Neural progenitor cell (in vitro differentiated cells): ENCODE measurements at places on chromosomes 3 and 15.

GRCh38 chr3:35602395-35602936 lies 36.9 kb upstream of the ARPP21 start:
- DNase-seq, result no peak

DNA sequence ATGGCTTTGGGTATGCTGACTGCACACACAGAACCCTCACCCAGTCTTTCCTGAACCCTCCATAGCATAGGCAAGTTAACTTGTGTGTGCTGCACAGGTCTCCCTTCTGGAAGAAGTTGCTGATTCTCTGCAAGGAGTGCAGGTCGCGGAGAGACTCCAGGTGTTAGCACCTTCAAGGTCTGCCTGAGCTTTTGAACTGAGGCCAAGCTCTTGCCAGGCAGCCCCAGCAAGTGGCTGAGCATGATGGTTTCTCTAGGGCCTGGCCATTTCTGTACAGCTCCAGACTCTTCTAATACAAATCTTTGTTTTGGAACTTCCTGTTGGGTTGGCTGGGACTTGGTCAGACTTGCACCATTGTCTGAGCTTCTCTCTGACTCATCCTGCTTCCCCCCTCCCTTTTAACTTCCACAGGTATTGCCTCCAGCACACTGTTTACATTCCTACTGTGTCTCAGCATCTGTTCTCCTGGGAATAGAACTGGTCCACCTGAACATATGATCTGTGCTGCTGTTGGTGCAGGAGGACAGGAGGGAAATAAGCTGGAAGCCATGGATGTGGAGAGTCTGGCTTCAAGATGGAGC lies 53.3 kb downstream of the KY start:
- DNase-seq, result no peak

DNA sequence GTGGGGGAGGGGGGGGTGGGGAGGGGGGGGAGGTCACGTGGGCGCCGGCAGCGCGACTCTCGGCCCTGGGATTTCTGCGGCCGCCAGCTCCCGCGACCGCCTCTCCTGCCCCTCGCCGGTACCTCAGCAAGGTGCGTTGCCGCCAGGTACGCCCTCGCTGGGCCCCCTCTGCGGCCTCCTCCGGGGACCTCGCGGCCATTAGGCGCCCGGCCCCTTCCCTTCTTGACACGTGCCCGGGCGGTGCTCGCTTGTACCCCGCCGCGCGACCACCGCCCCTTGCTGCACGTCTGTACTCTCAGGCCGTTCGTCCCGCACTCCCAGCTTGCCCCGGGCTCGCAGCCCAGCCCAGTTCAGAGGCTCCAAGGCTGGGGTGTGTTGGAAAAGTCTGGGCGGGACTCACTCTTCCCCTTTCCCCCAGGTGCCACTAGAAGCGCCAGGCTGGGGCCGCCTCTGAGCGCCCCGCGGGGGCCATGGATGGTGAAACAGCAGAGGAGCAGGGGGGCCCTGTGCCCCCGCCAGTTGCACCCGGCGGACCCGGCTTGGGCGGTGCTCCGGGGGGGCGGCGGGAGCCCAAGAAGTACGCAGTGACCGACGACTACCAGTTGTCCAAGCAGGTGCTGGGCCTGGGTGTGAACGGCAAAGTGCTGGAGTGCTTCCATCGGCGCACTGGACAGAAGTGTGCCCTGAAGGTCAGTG lies at the start of gene MAPKAPK3:
Gene MAPKAPK3 (plus strand): TSS at position 56 of the 696 bp plus-strand sequence. CDS start 415 bp downstream, at position 471.
- peak; percentile 75 for DNase-seq

DNA sequence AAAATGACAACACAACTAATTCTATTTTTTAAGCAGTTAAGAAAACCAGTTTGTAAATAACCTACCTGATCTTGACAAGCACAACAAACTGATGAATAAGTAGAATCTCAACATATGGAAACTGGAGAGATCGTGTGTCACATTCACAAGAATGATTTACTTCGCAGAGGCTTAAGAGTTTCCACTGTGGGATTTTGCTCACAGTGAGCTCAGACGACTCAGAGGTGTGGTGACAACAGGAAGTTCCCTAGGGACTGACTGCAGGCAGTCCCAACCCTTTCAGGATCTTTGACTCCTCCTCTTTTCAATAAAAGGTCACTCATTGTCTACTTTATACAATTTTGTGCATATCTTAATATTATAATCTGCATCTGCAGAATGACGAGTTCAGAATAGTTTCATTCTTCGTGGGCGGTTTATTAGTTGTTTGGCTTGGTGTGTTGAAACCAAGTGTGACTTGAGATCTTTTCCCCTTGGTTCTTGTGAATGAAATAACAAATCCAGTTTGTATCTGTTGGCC lies at the start of gene LIPH:
Gene LIPH (minus strand): TSS at position 231 of the 520 bp plus-strand sequence. CDS start 117 bp downstream, at position 114.
- no peak for DNase-seq

- DNase-seq, result peak; percentile 88
Measured at GRCh38 chr3:184582646-184583577, 21.3 kb downstream of the EPHB3 start.

- no peak for DNase-seq
Measured at GRCh38 chr3:186110975-186111974, 2.4 kb upstream of the ETV5 start.

GRCh38 chr3:56269755-56270535 lies 198.3 kb downstream of the ERC2 start:
- no peak for DNase-seq

DNA sequence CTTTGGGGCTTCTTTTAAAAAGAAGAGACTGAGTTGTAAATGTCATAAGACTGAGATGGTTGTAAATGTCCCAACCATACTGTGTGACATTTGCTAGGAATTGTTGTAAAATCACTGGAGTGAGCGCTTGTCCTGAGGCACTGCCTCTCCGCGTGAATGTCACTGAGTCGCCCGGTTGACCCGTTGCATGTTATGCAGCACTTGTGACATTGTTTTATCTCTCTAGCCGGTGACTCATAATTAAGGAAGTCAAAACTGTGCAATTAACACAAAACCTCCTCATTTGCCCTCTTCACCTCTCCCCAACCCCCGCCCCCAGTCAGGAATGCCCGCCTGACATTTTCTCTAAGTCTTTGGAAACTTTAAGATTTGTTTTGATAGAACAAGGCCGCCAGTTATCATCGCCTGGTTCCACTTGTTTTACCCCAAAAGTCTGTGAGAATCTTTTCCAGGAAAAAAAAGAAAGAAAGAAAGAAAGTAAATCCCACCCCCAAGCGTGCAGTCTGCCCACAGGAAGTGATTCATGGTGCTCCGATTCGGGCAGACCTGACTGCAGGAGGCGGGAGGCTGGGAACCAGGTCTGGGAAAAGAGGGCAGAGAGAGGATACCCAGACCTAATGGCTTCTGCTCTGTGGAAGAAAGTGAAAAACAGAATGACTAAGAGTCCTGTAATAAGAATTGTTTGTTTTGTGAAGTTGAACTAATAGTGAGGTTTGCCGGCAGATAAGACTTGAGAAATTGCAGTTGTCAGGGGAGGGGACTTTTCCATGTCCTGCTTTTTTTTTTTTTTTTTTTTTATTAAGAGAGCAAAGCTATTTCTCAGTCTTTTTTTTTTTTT lies 84.8 kb downstream of the SMAD3 start:
- peak; percentile 43 for DNase-seq

- no peak for DNase-seq
Measured at GRCh38 chr3:43609406-43609805, 12.4 kb downstream of the ANO10 start.

GRCh38 chr3:66394753-66395249 lies 106.0 kb downstream of the LRIG1 start:
- DNase-seq, result no peak

GRCh38 chr15:71485094-71485693 lies 325.2 kb upstream of the NR2E3 start:
- peak; percentile 11 for DNase-seq

GRCh38 chr3:110783541-110783940 lies 288.1 kb upstream of the NECTIN3 start:
- peak; percentile 26 for DNase-seq

GRCh38 chr3:113287111-113287802 lies 75.9 kb downstream of the BOC start:
- no peak for DNase-seq

DNA sequence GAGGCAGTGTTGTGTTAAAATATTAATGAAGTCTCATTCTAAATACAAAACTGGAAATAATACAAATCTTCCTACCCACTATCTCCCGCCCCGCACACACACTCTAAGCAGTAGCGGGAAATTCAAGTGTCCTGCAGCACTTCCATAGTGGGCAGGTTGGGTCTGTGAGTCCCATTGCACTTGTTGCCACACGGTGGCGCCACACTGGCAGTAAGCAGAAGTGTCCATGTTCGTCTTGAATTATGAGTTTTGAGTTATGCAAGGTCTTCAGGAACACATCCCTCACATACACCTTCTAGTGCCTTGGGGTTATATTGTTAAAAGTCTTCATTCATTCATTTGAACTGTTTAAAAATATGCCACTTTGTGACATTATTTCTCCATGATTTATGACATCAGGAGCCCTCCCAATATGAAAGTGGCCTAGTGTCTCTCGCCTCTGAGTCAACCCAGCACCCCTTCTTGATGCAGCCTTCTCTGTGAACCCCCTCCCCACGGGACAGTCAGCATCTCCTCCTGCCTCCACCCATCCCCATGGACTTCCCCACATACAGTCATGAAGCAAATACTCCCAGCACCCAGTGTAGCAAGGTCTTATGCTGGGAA lies 17.6 kb upstream of the CCDC174 start:
- peak; percentile 76 for DNase-seq

DNA sequence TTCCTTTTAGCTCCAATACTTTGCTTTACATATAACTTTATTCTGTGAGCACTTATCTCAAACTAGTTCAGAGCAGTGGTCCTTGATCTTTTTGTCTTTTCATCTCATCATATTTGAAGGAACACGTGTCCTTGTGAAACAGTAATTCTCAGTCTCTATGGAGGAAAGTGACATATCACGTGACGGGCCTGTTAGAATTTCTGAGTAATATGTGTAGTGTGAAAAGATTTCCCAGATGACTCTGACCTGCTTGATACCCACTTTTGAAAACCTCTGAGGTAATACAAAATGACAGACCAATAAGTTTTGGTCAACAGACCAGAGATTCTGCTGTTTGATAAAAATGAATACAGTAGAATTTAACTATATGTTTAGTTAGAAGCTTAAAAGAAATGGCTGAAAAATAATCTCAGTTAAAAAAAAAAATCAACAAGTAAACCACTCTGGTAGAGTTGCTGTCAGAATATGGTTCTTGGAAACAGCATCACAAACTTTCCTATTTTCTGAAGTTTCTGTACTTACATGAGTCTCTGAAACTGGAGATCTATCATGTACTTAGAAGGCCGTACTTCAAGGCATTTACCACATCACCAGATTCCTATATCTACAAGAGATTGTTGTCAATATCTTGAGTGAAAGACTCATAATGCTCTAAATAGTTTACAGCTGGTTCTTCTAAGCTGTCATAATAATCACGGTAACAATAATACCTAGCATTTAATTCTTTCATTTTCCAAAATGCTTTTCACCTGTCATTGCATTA lies 590.2 kb upstream of the TBL1XR1 start:
- DNase-seq, result no peak
